ENCODE measurements at places on chromosomes 1 and 21.

DNA sequence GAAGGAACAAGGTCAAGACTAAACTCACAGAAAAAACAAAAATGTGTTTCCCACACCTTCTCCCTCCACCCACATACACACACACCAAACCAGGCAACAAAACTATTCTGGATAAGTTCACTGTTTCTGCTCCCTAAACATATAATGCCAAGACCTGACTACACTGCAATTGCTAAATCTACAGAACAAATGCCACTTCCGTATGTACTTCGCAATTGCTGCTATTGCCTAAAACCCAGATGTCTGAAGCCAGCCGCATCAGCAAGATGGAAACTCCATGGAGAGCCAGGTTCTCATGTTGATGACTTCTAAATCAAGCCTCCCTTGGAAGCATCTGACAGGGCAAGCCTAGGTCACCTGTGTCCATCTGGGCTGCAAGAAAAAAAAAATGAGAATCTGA, 8.3 kb upstream of the AIM2 start:
- DNase-seq = no peak

DNA sequence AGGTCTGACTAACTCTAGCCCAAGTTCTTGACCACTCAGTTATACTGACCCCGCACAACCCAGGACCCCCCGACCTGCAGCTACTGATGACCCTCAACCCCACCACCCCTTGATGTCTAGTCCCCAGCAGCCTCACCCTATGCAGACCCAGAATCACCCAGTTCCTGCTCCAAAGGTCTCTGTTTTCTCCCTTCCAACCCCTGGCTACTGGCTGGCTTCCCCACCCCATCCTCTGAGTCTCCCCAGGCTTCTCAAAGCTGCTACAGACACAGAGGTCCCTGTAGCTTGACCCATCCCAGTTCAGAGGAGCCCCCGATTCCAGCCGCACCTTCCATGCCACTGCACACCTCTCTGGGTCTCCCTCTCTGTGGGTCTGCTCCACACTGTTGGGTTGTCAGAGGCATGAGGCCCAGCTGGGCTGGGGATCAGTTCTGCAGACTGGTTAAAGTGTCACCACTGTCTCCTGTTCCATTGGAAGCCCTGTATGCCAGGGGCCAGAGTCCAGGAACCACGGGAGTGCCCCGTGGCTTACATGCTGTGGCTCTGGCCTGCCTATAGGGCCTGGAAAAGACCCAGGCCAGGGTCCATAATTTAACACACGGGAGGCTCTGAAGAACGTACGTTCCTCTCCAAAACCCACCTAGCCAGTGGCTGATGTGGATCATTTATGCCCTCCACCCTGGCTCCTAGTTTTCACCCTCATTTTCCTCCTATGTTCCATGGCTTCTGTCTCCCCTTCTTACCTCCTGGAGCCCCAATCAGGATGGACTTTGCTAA, 497 bp downstream of the PKLR start:
- no peak for DNase-seq

- no peak for DNase-seq
These were observed 10.0 kb upstream of the MORC3 start for GRCh38 chr21:36310016-36310415.

- no peak for DNase-seq
These were observed 3.2 kb upstream of the HMGB4 start for GRCh38 chr1:33860671-33861070.

- no peak for DNase-seq
These were observed 356.0 kb downstream of the ST6GALNAC3 start for GRCh38 chr1:76430531-76430930.
